NT2/D1 (cell line): ENCODE measurements at places on chromosomes 3 and 15.

- DNase-seq, result no peak
Observed at GRCh38 chr3:21847005-21847404, 96.0 kb upstream of the ZNF385D start.

DNA sequence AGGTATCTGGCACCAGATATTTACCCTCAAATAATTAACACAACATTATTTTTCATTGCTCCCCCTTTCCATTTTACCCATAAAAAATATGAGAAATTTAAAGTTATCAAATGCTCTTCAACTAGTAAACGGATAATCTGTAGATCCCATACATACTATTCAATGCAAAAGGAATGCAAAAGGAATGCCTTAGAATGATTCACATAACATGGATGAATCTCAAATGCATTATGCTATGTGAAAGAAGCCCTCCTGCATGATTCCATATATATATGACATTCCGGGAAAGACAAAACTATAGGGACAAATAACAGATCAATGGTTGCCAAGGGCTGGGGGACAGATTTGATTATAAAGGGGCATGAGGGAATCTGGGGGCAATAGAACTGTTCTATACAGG, 195.7 kb downstream of the STT3B start:
- no peak for DNase-seq

- DNase-seq, result no peak
Observed at GRCh38 chr3:126269354-126269753, 87.9 kb downstream of the KLF15 start.

- DNase-seq, result peak; percentile 48
Observed at GRCh38 chr15:68252925-68253534, 23.5 kb upstream of the CLN6 start.

- no peak for DNase-seq
Observed at GRCh38 chr3:99896482-99896881, 78.8 kb downstream of the CMSS1 start.

- no peak for DNase-seq
Observed at GRCh38 chr15:44319385-44319784, 30.9 kb downstream of the GOLM2 start.

- no peak for DNase-seq
Observed at GRCh38 chr3:161372321-161373260, 1.3 kb upstream of the SPTSSB start.

DNA sequence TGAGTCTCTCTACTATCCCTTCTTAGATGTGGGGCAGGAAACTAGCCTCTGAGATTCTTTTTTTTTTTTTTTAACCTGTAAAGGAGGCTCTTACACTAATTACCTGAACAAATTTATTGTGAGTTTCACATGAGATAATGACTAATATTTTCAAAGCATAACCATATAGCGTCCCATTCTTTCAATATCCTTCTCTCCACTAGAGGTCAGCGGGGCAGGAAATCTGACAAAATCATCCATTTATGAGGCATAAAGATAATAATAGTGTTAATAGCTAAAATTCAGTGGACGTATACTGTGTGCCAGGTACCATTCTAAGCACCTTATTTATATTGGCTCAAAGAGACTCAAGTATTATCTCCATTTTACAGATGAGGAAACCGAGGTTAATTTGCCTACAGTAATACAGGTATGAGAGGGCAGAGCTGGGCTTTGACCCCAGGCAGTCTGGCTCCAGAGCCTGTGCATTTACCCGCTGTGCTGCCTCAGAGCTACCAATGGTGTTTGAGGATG, 16.3 kb upstream of the SMAD6 start:
- DNase-seq, result no peak

- DNase-seq, result no peak
Observed at GRCh38 chr3:56366641-56367162, 101.6 kb downstream of the ERC2 start.

- DNase-seq, result no peak
Observed at GRCh38 chr3:65716071-65716751, 322.5 kb downstream of the MAGI1 start.

- no peak for DNase-seq
Observed at GRCh38 chr15:51814606-51815005, 14.8 kb upstream of the TMOD3 start.

GRCh38 chr15:90035095-90035839, 34.1 kb downstream of the ZNF710 start:
- DNase-seq, result no peak

DNA sequence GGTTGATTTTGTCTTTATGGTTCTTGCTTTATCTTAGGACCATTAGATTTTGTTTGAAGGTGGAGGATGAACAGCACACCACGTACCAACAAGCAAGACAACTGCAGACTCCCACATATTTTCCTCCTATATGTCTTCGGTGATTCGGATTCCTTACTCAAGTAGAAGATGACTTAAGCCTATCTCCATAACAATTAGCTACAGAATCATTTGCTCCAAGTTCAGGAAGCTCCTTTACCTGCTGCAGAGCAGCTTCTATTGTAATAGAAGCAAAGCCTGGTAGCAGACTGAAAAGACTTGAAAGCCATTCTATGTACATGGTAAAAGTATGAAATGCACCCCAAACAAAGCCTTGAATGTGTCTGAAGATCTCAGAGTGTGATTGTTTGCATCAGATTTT, 229.0 kb downstream of the SOX2 start:
- peak; percentile 51 for DNase-seq

DNA sequence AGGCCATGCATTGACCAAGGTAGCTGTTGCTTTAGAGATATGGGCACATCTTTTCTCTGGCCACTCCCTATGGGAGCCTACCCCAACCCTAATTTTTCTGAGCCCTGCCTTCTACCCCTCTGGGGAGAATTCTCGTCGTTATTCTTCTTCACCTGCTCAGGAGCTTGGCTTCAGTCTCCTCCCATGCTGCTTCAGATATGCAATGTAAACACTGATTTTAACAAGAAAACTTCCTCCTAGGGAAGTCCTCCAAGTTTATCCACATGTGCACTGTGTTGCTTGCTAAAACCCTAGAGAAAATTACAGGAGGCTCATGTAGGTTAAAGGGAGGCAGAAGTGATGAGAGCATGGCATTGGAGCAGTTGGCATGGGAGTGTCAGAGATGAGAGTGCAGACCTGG, 445.2 kb upstream of the MDFIC2 start:
- DNase-seq, result no peak

GRCh38 chr3:186466391-186466974, 77.7 kb downstream of the CRYGS start:
- DNase-seq, result no peak

- no peak for DNase-seq
Observed at GRCh38 chr15:80887148-80887547, 102.5 kb downstream of the MESD start.

- no peak for DNase-seq
Observed at GRCh38 chr15:50030456-50030855, 88.6 kb downstream of the ATP8B4 start.

- DNase-seq, result no peak
Observed at GRCh38 chr3:39346785-39347585, 17.5 kb downstream of the CCR8 start.

DNA sequence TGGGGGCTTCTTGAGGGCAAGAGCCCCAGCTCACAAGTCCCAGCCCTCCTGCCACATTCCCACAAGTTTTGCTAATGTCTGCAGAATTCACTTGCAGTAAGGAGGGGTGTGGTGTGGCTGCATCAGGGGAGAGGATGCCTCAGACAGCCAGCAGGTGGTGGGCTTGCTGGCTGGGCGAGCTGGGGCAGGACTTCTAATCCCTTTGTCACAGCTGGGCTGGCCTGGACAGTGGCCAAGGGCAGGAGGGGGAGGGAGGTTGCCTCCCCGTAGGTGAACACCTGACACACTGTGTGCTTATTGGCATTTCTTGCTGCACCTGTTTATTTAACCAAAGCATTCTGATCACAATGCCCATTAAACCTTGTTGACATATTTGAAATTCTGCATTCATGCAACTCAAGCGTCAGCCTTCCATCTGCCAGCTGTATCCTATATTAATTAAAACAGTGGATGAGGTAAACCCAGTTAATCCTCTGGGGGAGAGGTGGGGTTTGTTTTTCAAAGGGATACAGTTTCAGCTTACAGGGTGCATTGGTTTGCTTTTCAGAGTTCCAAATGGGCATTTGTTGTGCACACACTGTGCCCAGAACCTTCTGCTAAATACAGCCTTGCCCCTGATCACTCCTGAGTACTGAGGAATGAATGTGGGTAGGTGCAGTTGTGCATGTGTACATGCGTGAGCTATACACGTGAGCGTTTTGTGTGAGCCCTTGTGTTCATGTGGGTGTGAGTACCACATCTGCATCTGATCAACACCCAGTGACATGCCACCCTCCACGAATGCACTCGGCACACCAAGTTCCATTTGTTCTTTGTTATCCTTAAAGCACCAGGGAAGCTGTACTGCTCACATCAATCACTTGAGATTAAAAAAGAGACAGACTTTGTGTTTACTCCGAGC, 268.7 kb downstream of the XXYLT1 start:
- peak; percentile 40 for DNase-seq

- DNase-seq, result no peak
Observed at GRCh38 chr3:33215739-33216138, 2.9 kb downstream of the SUSD5 start.

DNA sequence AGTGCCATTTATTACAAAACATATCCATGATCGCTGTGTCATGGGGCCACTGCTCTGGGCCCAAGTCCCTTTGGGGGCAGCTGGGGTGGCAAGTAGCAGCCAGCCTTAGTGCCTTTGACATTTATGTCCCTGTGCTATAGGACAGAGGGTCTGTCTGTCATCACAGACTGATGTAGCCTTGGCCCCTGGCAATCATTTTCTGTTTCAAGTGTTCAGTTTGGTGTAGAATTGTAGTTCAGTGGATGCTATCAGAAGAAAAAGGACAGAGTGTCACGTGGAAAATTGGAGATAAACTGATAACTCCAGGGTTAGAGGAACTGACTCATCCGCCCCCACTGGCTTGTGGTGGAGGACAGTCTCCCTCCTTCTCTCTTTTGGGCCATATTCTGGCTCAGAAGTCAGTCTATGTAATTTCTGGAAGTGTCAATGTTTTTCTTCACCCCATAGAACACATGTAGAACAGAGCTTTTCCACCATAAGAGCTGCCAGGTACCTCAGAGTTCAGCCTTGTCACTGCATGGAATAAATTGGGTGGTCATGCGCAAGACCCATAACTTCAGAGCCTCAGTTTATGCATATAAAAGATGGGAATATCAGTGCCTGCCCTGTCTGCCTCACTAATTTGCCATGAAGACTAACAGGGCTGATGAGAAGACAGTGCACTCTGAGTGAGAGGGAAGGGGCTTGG, 4.5 kb upstream of the MRPS22 start:
- no peak for DNase-seq

- DNase-seq, result no peak
Observed at GRCh38 chr3:31533169-31534064, 692 bp downstream of the STT3B start.

DNA sequence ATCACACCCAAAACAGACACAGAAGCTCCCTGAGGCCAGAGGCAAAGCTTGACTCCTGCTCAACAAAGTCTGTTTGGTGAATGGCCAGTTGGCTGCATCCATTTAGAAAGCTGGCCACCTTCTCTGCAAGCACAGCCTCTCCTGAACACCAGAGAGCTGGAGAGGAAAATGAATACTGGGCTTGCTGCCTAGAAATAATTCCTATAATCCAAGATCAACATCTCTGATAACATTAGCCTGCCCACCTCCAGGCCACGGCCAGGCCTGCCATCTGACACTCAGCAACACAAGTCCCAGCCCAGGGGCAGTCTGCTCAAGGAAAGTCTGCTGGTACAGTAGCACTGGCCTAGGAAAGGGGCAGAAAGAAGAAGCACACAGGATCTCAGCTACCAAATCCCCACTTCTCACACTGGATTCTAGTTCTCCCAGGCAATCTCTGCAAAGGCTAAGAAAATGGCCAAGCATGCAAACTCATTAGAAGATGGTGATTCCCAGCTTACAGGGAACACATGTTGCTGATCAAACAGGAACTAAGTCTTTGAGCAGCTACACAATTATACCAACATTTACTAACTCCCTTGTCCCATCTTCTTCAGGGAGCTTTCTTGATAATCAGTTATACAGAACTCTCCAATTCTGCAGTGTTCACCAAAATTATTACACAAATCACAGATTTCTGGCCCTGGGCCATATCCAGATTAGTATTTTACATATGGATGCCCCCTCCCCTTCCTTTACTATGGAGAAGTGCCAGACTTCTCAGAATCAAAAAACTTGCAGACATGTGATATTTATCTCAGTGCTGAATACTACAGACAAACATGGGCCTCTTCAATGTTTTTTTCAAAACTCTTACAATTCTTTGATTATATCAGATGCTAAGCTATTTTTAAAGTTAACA, 9.9 kb downstream of the TBC1D2B start:
- no peak for DNase-seq

- no peak for DNase-seq
Observed at GRCh38 chr3:151818361-151818760, 4.4 kb downstream of the AADAC start.

- no peak for DNase-seq
Observed at GRCh38 chr15:55774113-55774970, 31.4 kb upstream of the PRTG start.

- DNase-seq, result no peak
Observed at GRCh38 chr3:145620002-145620401, 541.0 kb downstream of the PLOD2 start.

GRCh38 chr3:115825046-115825445, 201.7 kb downstream of the GAP43 start:
- no peak for DNase-seq

DNA sequence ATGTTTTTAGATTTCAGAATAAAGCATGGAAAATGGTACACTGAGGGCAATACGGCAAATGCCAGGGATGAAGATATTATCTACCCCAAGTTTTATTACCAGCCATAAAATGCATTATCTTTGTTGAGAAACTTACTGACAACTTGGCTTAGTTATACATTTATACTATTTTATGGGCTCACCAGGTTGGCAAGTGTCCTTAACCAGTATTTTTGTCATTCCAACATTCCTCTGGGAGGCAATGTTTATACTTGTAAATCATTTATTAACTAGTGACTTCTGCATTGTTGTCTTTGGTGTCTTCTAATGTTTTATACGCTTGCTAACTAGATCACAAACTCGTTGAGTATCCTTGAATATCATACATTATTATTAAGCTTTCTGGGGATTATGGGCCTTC, 18.0 kb upstream of the ADGRG7 start:
- DNase-seq, result no peak

- DNase-seq, result no peak
Observed at GRCh38 chr15:25056484-25057425, 102.0 kb downstream of the SNRPN start.

- no peak for DNase-seq
Observed at GRCh38 chr15:98420837-98421236, 227.5 kb upstream of the IGF1R start.

- DNase-seq, result no peak
Observed at GRCh38 chr3:81497572-81498251, 263.7 kb downstream of the GBE1 start.

- no peak for DNase-seq
Observed at GRCh38 chr15:31379042-31379441, 52.4 kb downstream of the KLF13 start.

DNA sequence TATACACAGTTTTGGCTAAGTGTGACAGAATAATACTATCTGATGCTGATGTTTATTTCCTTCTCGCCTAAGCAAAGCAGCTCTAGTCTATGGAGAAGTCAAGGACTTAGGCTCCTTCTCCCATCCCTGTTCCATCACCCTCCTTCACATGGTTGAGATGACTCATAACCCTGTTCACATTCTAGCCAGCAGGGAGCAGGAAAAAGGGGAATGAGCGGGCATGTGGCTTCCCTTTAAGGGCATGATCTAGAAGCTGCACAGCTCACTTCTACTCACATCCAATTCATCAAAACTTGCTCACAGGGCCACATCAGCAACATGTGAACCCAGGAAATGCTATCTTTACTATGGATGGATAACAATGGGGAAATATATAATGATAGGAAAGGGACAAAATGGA, 40.9 kb downstream of the CBLB start:
- DNase-seq, result no peak
